ENCODE measurements at places on chromosomes 11 and 22. TPM values are rescaled to one million over a fixed set of nuclear protein-coding genes. Genes with fewer than 3 reads are reported as not detected.

Gene OR56B1
- 0.12 TPM for total RNA-seq

Gene PRRG4
- 0.65 TPM for total RNA-seq

Gene PNPLA5
- not detected for total RNA-seq

Gene CNTN5
- total RNA-seq: 0.36 TPM

Gene PLXNB2
- 125 TPM for total RNA-seq

Gene DDI1
- under 0.01 TPM for total RNA-seq

Gene HBD
- total RNA-seq: not detected

Gene HIC2
- 6.2 TPM for total RNA-seq

Gene GGTLC3
- not detected for total RNA-seq

Gene CEP57
- total RNA-seq: 42.0 TPM

Gene OR4D5
- not detected for total RNA-seq

Gene MAPK12
- total RNA-seq: 38.6 TPM

Gene MACROD1
- total RNA-seq: 16.1 TPM

Gene CREB3L1
- 69.4 TPM for total RNA-seq

Gene AGBL2
- total RNA-seq: 1.3 TPM

Gene C11orf52
- total RNA-seq: 0.49 TPM

Gene CCDC89
- 2.6 TPM for total RNA-seq

Gene OR52N4
- not detected for total RNA-seq

Gene RAB38
- total RNA-seq: 1.7 TPM

Gene KDM4D
- total RNA-seq: 0.49 TPM
